Cardiac muscle cell (in vitro differentiated cells and primary cell): ENCODE measurements at places on chromosomes 6 and 20. TPM values are rescaled to one million over a fixed set of nuclear protein-coding genes. Genes with fewer than 3 reads are reported as not detected.

The CST7 gene
- polyA plus RNA-seq, result 0.20 TPM in 1 of 2 replicates, not detected in the other

The PSORS1C1 gene
- not detected in 2 replicates for polyA plus RNA-seq

The CLPSL2 gene
- 1.2 TPM in 1 of 2 replicates, not detected in the other for polyA plus RNA-seq

The PNLDC1 gene
- polyA plus RNA-seq, result 0.09 and 0.31 TPM in 2 replicates

The TNNC2 gene
- 62.4 and 96.3 TPM in 2 replicates for polyA plus RNA-seq

The CUTA gene
- 426 and 501 TPM in 2 replicates for polyA plus RNA-seq

The NT5DC1 gene
- 48.9 and 58.2 TPM in 2 replicates for polyA plus RNA-seq

The DUSP15 gene
- 7.2 and 8.0 TPM in 2 replicates for polyA plus RNA-seq

The PCK1 gene
- 0.64 TPM in 1 of 2 replicates, not detected in the other for polyA plus RNA-seq

The PXDC1 gene
- polyA plus RNA-seq, result 11.4 and 12.3 TPM in 2 replicates

The ATP6V1G2 gene
- 32.7 and 40.2 TPM in 2 replicates for polyA plus RNA-seq

The RNF217 gene
- polyA plus RNA-seq, result 9.4 and 13.2 TPM in 2 replicates

The SLC17A2 gene
- not detected in 2 replicates for polyA plus RNA-seq

The TSPYL1 gene
- polyA plus RNA-seq, result 40.8 and 52.3 TPM in 2 replicates

The C20orf144 gene
- 1.4 and 1.9 TPM in 2 replicates for polyA plus RNA-seq

The SLC32A1 gene
- not detected in 2 replicates for polyA plus RNA-seq

The BTNL2 gene
- polyA plus RNA-seq, result not detected in 2 replicates

The OR11A1 gene
- not detected in 2 replicates for polyA plus RNA-seq

The PLG gene
- polyA plus RNA-seq, result 0.71 and 0.79 TPM in 2 replicates

The FLRT3 gene
- polyA plus RNA-seq, result 5.4 and 6.3 TPM in 2 replicates

The ELOVL4 gene
- 12.2 and 12.9 TPM in 2 replicates for polyA plus RNA-seq
